Esophagus squamous epithelium (tissue), 5 donors: ENCODE measurements at places on chromosomes 3 and 15.

DNA sequence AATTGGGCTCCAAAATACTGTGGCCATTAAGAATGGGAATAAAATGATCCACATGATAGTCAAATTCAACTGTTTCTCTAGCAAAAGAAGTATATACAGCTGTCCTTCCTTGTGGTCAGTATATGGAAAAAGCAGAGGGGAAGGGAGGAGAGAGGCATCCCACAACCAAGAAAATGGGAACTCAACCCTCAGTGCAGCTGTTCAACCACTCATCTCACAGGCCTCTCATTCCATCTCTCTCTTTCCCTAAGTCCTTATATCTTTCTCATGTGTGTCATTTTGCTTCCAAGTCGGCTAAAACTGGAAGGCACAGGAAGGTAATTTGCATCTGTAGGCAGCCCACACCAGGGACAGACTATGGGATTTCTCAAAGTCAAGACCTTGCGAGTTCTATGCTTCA, 27.5 kb downstream of the AVEN start:
- DNase-seq, result no peak

GRCh38 chr15:66017000-66017399, 147.7 kb downstream of the RAB11A start:
- no peak for DNase-seq

GRCh38 chr3:23128655-23129054, 74.5 kb upstream of the UBE2E2 start:
- DNase-seq, result no peak

GRCh38 chr3:99410789-99411311, 227.5 kb upstream of the COL8A1 start:
- no peak for DNase-seq
